Myocyte (in vitro differentiated cells): ENCODE measurements at places on chromosomes 6 and 20.

DNA sequence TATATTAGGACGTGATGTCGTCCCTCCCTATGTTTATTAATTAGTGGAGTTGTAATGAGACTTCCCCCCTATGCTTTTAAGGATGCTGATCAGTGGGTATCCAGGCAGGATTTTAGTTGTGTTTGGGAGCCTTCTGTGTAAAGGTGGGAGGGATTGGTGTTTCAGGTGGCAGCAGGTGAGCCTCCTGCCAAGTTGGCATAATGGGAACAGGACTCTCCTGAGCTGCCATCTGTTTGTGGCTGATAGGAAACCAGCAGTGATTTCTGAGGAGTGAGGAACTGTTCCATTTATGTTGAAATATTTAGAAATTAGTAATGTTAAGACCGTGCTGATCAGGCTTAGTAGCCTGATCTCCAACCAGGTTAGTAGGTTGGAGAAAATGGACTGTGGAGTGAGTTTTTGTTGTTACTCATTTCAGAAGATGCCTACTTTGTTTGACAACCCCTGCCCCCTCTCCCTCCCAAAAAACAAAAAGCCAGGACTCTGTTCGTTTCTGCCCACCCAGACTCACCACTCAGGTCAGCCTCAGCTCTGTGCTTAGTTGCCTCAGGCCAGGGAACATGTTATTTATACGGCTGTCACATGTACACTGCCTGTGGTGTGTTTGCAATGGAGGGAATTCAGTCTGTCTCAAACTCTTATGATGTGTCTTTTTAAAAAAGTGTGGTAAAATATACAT lies 55.4 kb upstream of the TULP4 start:
- no peak for DNase-seq

DNA sequence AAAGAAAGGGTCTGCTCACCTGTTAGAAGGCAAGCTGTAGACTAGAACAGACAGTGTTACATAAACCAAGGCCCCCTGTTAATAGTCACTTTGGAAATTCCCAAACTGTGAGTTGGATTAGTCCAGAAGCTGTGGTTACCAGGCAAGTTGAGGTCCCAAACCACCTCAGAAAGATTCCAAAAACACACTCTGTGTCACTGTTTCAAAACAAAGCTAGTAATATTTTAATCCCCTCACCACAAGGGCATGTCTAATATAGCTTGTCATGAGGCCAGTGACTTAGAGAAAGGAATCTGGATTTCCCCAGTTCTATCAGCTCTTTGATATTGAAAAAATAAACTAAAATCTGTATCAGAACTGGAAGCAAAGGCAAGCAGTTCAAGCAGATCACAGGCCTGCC lies 244.6 kb downstream of the HAO1 start:
- peak; percentile 92 for DNase-seq

DNA sequence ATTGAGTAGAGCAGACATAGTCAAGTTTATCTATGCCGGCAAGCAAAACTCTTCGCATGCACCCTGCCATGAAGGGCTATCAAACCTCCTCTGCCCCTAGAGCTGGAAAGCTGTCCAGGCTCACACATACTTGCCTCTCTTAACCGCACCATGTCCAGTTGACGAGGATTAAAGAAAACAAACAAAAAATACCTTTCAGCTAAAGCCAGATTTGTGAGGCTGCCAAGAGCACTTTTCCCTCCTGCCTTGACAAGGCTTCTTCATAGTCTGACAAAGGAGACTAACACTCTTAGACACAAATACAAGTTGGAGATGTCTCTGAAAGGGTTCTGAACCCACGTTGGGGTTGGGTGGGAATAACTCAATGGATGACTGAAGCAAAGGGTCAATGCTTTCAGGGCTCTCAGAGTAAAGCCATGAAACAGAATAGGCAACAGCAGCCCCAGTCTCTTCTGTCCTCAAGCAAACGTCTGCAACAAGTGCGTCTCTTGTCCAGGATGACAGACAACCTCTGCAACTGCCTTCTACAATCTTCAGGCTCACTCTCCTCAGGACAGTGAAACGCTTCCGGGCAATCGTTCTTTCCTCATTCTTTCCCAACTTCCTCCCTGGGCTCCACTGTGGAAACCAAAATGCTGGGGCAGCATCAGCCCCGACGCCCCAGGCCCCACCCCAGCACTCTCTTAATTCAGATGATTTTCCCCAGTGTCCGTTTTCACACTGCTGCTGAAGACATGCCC lies 57.8 kb downstream of the AGPAT4 start:
- DNase-seq, result no peak

DNA sequence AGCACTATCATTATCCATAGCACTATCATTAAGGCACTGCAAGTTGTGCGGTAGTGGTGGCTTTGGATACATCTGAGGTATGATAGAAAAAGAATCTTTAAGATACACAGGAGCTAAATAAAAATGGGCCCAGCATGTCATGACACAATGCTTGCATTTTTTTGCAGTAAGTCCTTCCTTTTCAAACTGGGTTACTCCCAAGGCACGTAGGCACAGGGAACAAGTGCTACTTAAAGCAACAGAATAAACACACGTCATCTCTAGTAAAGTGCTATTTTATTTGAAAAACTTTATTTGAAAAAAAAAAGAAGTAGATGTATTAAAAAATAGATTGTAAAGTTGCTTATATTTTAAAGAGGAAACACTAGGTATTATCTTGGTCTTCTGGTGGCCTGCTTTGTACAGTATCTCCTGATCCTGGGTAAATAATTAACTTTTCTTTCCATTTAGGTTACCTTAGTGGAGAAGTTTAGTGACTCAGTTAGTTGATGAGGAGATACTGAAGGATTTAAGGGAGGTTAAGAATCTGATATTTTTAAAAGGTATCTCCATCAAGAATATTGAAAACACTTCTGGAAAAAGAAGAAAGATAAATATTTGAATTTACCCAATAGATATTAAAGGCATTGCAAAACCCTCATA lies 129.6 kb downstream of the EDN1 start:
- no peak for DNase-seq

GRCh38 chr6:135266675-135267074 lies 85.6 kb downstream of the MYB start:
- no peak for DNase-seq

- no peak for DNase-seq
Observed at GRCh38 chr20:50758469-50758868, 27.1 kb downstream of the PARD6B start.

GRCh38 chr6:156167016-156167624 lies 610.1 kb upstream of the ARID1B start:
- DNase-seq, result no peak

DNA sequence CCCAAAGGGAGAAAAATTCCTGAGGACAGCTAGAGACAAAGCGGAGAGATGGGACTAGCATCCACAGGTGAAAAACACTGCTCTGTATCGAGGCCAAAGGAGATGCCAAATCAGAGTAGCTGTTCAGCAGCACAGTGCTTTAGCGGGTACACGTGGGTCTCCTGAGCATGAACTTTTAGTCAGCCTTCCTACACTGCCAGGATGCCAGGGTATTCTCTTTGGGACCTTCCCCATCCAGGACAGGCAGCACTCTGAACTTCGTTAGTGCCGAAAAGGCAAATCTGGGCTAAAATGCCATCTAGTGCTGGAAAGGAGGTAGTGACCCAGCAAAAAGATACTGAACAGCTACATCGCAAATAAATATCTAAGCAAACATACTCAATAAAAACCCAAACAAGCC lies 64.9 kb downstream of the C6orf58 start:
- peak; percentile 40 for DNase-seq

- no peak for DNase-seq
Observed at GRCh38 chr20:38175304-38176180, 10.5 kb upstream of the TGM2 start.

DNA sequence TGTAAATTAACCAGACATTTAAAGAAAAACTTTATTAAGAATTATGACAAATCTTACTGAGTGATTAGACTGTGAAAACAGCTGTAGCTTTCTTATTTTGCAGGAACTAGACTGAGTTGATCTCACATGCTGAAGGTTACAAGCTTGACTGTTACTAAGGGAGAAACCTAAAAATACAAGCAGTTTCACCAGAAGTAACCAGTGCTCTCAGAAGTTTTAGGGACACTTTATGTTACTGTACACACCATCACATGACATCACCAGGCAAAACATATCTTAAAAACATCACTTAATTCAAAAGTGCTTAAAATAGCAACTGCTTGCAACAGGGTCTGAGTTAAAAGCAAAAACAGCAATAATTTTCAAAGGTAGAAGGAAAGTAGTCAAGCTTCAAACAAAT lies 5.4 kb downstream of the FBXO30 start:
- DNase-seq, result peak; percentile 36

DNA sequence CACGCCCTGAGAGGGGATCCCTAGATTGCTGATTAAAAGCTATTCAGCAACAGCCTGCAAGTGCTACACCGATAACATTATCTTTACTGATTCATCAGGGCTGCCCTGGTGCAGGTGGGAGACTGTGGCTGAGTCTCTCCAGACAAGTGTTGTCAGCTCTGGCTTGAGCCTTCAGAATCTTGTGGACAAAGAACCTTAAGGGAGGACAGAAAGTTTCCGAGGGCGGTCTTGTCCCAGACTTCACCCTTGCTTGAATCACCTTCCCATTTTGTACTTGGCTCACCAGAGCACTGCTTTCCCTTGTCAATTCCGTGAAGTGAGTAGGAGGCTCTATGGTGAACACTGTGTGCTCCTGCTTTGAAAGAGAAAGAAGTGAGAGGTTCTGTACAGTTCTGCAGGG lies 88.6 kb upstream of the PCSK2 start:
- no peak for DNase-seq

DNA sequence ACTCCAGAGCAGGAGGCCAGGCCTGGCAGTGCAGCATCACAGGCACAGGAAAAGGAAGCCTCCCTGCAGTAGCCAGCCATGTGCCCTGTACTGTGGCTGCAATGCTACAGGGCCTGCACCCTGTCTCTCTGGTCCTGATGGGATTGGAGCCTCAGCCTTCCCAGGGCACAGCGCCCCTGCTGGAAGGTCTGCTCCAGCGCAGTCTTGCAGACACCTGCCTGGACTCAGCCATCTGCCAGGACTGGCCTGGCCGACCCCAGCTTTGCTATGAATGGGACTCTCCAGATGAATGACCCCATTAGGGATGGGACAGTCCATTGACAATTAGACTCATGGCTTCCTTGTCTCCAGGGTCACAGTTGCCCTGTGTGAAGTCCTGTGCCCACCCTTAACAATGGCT lies 251.6 kb downstream of the ERMARD start:
- DNase-seq, result no peak

GRCh38 chr6:111605100-111605751 lies 452 bp downstream of the TRAF3IP2 start:
- peak; percentile 87 for DNase-seq

DNA sequence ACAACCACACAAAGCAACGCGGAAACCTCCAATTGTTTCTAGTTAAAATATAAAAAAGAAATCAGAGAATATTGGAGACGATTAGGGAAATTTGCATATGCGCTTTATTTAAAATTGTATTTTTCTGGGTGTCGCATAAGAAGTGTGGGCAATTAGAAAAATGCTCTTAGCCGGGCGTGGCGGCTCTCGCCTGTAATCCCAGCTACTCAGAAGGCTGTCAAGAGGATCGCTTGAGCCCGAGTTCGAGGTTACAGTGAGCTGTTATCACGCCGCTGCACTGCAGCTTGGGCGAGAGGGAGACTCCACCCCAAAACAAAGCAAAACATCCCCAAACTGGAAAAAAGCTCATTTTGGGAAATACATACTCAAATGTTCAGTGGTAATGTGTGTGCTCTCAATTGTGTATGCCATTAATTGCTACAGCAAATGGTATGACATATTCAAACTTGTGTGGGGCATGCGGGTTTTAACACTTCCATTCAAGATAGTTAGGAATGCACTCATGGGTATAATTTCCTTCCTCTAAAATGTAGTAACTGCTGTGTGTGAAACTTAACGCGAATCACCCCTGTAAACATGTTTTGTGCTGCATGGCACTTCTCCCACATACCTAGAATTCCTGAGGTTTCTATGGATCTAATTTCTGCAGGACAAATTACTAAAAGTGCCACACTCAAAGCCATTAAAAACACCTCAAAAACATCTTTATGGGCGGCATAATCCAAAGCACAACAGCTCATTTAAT lies 54.7 kb upstream of the HFE start:
- DNase-seq, result peak; percentile 49

DNA sequence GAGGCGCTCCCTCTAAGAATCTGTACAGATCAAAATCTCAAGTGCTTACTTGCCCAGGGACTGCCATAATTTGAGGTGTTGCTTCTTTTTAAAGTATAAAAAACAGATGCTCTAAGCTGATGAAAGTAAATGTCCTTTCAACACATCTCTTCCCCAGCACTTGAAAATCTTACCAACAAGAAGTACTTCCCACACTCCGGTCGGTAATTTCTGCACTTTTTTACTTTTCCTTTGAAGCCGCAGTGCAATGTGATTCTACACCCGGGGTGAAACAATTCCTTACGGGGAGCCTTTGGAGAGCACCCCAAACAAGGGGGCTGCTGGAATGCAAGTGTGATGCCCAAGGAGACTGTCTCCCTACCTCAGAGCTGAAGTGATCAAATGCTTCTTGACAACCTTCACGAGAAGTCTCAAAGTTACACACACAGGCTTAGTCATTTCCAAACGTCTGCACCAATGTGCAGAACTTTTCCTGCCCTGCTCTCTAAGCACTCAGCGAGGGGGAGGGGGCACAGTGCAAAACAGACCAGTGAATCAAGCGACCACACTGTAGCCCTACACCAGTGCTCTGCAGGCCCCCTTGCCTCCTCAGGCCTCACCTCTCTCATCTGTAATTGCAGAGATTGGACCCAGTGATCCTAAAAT lies 56.7 kb downstream of the ATXN1 start:
- no peak for DNase-seq

DNA sequence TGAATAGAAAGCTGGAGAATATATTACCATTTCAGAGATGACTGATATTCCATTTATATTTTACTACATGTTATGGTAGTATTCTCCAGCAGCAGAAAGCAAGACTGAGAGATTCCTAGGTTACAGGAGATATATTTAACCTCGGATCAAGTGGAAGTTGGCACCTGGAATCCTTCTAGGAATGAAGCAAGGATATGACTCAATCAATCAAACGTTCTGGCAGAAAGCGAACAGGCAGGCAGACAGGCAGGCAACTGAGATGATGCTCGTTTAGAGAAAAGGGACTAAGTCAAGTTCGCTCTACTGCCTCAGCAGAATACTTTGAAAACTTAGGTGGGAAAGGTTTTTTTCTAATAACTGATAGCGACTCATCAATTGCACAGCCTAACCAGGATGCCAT lies 46.2 kb downstream of the PAK5 start:
- no peak for DNase-seq

DNA sequence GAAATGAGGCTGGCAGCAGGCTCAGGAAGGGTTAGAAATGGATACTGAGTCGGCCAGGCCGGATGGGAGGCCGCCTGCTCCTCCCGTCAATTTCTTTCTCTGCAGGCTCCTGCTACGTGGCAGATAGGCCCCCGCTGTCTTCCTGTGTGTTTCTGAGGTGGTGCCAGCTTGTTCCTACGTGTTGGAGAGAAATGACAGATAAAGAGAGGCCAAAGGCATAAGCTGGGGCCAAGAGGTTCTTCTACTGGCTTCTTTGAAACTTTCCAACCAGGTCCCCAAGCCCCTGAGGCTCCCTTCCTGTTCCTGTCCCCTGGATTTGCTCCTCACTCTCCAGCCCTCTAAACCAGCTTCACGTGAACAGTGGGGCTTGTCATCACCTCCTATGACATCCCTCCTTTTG lies 76.8 kb downstream of the TCP11 start:
- no peak for DNase-seq

- no peak for DNase-seq
Observed at GRCh38 chr6:64146094-64146493, 510.5 kb downstream of the PHF3 start.

- DNase-seq, result peak; percentile 78
Observed at GRCh38 chr6:133553652-133554051, 312.5 kb downstream of the EYA4 start.
